GM04503 (cell line): ENCODE measurements at places on chromosomes 5 and 9.
A peak's percentile ranks its signal among the peaks of the same experiment; 100 is the strongest.

GRCh38 chr9:91714020-91714806 lies 235.8 kb downstream of the ROR2 start:
- no peak for DNase-seq

DNA sequence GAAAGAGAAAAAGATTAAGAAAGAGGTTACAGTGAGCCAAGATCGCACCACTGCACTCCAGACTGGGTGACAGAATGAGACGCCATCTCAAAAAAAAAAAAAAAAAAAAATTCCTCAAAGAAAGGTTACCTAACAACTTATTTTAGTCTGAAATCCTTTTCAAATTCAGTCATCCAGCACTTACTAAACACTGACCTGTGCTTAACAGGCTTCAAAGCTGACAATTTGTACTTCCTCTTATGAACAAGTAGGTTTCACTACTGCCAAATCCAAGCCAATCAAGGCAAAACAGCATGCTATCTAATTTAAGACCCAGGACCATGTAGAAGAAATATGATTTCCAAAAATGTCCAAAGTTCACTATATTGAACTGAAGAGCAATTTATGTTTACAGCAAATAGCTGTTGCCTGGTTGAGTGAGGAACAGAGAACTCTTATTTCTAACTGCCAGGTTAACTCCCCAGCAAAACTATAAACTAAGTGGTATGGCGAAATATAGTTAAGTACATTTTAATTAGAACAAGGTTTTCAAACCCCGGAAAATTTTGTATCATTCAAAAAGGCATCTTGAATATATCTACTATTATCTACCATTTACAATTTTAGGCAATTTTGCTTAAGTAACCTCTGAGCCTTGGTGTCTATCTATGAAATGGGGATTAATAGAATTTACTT lies 13.4 kb downstream of the PWWP2A start:
- DNase-seq = no peak

- no peak for DNase-seq
Observed at GRCh38 chr5:58493141-58493540, 1.9 kb downstream of the GAPT start.

- DNase-seq = no peak
Observed at GRCh38 chr5:157267025-157267424, 1.1 kb downstream of the CYFIP2 start.

GRCh38 chr5:1881731-1882336 lies 891 bp downstream of the IRX4 start:
- no peak for DNase-seq

DNA sequence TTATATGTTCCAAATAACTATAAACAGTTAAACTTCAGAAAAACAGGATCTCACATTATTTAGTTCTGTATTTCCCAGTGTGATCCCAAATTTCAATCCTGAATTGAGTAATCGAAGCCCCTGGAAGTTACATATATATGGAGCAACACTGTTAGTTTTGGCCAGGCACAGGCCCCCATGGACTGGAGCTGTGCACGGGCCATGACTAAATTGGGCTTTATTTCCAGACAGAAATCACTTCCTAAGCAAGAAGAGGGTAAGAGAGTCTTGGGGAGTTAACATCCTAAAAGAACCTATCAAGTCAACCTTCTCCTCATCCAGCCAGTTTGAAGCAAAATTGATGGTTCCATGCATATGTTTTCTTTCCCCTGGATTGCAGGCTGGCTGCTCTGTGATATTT lies 393.0 kb downstream of the TMEM167A start:
- no peak for DNase-seq

GRCh38 chr5:57825031-57825686 lies 342.5 kb upstream of the ACTBL2 start:
- peak; percentile 79 for DNase-seq

DNA sequence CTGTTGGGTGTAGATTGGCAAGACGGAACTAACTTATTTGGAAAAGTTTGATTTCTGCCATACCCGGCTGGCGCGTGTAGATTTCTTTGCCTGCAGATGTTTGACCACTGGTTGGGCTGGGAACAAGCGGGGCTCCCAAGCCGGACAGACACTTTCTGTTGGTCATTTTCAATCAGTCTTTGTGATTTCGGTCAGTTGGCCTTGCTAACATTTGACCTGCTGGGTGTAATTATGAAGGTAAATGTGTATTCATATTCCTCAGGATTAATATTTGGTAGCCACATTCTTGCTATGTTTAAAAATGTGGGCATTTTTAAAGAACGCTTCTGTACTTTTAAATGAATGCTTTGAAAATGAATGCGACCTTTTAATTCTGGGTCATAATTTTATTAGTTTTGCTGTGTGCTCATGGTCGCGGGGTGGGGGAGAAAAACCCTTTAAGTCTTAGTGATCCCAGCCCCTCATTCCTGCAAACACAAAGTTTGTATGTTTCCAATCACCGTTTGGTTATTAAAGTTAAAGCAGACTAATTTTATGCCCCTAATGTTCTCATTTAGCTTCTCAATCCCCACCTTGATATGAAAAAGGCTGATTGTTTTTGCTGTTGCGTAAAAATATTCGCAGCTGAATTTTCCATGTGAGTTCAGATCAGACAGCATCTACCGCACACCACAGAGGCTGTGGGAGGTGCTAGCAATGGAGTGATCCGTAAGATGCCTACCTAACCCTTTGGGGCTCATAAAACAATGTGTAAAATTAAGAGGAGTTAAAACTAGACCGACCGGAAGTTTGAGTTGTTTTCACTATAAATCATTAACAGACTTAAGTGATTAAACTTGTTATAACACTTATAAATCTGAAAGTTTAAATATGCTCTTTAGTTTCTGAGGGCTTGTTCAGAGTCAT lies 1.5 kb downstream of the RASGRF2 start:
- DNase-seq = no peak

GRCh38 chr5:15069407-15069905 lies 197.9 kb upstream of the ANKH start:
- DNase-seq = no peak

GRCh38 chr5:37552770-37553719 lies 173.9 kb downstream of the WDR70 start:
- no peak for DNase-seq

- DNase-seq = peak; percentile 86
Observed at GRCh38 chr5:150022158-150022531, 21.6 kb downstream of the HMGXB3 start.

GRCh38 chr5:65730910-65731309 lies 8.9 kb downstream of the NLN start:
- no peak for DNase-seq

DNA sequence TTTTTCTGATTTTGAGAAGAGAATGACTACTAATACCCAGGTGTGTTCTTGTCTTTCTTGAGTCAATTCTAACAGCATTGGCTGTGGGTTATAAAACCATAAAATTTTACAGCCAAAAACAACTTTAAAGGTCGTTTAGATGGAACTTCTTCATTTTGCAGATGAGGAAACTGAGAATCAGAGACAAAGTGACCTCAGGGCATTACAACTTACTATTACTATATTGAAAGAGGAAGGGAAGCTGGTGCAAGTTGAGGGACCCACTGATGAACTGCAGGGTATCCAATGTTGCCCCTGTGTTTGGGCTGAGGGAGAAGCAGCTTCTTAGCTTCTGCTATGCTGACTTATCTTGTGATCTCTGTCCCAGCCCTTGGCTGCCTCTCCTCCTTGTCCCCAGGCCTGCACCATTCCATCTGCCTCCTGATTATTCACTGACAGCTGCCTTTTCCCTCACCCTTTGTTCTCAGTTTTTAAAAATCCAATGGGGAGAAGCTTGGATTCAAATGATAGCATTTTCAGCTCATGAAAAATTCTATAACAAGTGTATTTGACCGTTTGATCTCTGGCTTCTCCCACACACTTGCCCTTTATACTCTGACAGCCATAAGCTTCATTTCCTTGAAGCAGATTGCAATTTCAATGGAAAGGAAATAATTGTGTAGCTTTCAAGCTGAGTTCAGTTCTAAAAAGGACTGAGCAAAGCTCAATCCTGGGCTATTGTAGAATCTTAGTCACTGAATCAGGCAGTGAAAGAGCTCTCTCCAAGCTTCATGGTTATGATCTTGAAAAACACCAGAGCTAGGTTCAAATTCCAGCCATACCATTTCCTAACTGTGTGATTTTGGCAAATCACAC lies 68.5 kb downstream of the TMC1 start:
- DNase-seq = no peak

DNA sequence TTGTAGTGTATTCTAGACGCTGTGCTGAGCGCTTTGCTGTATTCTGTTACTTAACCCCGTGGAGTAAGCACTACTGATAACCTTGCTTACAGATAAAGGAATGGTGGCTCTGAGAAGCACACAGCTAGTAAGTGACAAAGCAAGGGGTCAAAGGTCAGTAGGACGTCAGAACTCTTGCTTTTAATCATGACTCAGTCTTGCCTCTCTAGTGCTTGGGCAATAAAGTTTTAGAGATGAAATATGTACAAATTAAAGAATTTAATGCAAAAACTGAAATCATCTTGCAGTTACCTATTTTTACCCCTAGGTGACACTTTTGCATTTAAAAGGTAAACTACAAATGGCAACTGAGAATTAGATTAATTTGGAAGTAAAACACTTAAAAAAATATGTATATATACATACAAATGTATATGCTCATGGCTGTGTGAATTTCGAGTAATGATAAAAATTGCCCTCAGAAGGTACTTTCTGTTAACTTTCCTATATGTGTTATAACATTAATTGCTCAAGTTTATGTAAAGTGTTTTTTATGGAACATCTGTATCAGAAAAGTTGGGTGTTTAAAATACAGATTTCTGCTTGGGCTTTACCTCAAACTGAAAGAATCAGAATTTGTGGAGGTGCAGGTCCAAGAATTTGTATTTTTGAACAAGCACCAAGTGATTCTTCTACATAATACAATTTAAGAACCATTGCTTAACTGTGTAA lies 175.1 kb upstream of the DAB2 start:
- no peak for DNase-seq

DNA sequence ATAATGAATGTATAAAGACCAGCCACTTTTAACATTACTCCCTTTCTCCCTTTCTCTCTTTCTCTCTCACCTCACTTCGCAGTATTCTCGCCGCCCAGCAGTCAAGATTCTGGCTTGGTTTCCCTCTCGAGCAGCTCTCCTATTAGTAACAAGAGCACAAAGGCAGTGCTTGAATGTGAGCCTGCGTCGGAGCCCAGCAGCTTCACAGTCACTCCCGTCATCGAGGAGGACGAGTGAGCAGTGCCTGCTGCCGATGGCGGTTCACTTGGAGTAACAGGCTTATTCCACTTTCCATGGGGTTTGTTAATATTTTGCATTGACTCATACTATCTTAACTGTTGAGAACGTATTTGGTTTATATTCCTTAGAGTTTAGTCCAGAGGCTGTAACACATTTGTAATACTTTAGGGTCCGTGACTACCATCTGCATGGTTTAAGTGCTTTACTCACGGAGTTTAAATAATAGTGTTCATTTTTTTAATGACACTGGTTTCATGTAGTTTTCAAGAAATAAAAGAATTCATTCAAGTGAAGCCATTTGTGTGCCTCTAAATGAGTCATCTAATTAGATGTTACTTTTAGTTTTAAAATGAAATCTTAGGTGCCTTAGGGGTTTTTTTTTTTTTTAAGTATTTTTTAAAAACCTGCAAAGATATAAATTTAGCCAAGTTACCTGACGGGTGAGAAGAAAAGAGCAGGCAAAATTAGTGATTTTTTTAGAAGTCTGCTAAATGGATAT lies 8.4 kb upstream of the DMRT3 start:
- no peak for DNase-seq

DNA sequence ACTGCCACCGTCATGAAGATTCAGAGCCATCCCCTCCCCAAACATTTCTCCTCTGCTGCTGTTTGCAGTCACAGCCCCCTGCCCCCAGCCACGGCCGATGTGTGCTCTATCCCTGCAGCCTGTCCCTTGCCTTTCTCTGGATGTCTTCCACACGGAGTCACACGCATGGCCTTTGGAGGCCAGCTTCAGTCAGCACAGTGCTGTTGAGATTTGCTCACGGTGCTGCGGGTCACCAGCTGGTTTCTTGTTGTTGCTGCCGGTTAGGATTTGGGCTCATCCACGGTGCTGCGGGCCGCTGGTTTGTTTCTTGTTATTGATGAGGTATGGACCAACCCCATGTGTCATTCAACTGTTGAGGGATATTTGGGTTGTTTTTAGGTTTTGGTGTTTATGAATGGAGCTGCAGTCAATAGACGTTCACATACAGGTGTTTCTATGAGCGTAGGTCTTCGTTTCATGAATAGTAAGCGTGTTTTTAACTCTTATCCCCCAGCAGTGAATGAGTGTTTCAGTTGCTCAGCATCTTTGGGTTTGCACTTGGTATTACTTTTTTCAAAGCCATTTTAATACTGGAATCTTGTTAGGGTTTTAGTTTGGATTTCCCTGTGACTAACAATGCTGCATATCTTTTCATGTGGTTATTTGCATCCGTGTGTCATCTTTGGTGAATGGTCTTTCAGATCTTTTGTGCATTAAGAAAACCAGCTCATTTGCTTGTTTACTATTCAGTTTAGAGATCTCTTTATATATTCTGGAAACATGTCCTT lies 57.6 kb downstream of the AHRR start:
- no peak for DNase-seq

DNA sequence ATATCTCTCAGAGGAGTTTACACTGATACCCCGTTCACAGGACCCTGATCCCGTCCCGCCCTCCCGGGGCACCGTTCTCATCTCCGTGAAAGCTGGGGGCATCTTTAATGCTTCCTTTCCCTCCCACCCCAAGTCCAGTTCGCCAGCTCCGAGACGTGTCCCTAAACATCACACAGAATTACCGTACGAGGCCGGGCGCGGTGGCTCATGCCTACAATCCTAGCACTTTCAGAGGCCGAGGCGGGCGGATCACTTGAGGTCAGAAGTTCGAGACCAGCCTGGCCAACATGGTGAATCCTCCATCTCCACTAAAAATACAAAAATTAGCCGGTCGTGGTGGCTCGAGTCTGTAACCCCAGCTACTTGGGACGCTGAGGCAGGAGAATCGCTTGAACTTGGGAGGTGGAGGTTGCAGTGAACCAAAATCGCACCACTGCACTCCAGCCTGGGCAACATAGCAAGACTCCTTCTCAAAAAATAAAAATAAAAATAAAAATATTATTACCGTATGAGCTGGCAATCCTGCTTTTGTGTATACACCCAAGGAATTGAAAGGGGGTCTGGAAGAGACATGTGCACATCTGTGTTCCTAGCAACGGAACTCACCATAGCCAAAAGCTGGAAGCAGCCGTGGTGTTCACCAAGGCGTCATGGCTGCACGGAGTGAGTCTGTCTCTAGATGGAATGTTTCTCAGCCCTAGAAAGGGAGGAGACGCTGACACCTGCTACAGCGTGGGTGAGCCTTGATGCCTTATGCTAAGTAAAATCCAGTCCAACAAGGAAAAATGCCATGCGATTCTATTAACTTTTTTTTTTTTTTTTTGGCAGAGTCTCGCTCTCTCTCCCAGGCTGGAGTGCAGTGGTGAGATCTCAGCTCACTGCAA lies 1.2 kb upstream of the ABO start:
- no peak for DNase-seq

- DNase-seq = no peak
Observed at GRCh38 chr9:135552698-135553171, 6.8 kb downstream of the OBP2A start.

DNA sequence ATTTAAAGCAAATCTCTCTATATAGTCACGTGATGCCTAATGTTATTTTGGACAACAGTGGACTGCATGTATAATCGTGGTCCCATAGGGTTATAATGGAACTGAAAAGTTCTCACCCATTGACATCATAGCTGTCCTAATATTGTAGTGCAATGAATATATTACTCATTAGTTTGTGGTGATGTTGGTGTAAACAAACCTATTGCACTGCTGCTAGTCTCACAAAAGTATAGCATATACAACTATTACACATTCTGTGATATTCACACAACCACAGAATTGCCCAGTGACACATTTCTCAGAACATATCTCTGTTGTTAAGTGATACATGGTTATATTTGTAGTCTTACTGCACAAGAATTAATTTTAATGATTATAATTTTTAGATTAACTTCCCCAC lies 37.7 kb downstream of the IPO11 start:
- no peak for DNase-seq

- DNase-seq = no peak
Observed at GRCh38 chr9:109568568-109569210, 70.6 kb upstream of the PTPN3 start.
